ENCODE measurements at places on chromosomes 6 and 20.
A peak's percentile ranks its signal among the peaks of the same experiment; 100 is the strongest.

GRCh38 chr6:3887150-3887700 is 38.1 kb downstream of the FAM50B start:
- DNase-seq = no peak

DNA sequence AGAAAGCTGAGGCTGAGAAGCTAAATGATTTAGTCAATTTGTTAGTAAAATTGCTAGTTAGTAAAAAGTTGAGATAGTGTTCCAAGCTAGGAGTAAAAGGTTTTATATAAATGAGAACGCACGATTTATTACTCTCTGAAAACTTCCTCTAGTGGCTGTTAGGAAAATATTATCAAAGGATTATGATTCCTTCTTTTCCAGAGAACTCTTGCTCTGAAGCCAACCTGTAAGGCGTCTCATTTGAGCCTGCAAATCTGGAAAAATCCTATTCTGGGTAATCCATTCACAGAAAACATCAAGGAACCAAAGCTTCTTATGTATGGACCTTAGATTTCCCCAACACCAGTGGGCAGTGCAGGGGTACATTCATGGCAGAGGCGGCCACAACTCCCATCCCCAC is 252.7 kb downstream of the SOD2 start:
- no peak for DNase-seq

- DNase-seq = no peak
These were observed 12.8 kb downstream of the STK4 start for GRCh38 chr20:44979090-44979621.

GRCh38 chr6:5036269-5036668 is 32.4 kb upstream of the RPP40 start:
- DNase-seq = peak; percentile 82

DNA sequence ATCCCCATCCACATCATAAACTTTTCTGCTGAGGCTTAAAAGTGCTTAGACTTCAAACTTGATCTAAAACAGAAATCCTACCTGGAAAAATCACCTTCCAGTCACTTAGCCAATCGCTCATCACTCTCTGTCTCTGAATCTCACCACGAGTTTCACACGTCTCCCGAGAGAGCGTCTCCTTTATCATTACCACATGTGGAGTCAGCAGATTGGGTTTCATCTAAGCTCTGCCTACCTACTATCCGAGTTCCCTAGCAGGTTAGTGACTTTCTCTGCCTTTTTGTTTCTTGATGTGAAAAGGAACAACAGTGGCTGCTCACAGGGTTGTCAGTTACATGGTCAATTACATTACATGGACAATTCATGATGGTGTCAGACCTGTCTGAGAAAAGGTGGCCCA is 286.2 kb downstream of the ESR1 start:
- no peak for DNase-seq

- no peak for DNase-seq
These were observed 2.3 kb upstream of the RRP36 start for GRCh38 chr6:43019152-43019551.

DNA sequence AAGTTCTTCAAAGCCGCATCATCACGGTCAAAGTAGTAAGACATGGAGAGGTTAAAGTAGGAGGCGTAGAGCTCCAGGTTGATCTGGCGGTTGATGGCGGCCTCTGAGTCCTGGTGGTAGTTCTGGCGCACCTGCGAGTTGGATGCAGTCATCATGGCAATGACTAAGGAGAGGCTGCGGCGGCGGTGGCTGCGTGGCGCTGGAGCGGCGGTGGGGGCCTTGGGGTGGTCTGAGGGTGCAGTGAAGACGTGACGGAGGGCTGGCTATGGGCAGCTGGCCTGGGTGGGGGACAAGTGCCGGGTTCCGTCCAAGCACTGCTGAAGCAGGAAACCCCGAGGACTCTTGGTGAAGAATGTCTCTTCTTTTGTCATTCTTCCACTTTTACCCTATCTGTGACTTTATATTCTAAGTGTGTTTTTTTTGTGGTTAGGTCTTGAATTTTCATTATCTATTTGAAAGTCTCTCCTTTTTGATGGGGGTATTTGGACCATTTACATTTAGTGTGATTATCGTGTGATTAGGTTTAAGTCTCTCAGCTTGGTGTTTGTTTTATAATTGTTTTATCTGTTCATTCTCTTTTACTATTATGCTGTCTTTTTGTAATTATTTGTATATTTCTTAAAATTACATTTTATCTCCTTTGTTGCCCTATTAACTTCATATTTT is 94.6 kb downstream of the TFAP2B start:
- no peak for DNase-seq

DNA sequence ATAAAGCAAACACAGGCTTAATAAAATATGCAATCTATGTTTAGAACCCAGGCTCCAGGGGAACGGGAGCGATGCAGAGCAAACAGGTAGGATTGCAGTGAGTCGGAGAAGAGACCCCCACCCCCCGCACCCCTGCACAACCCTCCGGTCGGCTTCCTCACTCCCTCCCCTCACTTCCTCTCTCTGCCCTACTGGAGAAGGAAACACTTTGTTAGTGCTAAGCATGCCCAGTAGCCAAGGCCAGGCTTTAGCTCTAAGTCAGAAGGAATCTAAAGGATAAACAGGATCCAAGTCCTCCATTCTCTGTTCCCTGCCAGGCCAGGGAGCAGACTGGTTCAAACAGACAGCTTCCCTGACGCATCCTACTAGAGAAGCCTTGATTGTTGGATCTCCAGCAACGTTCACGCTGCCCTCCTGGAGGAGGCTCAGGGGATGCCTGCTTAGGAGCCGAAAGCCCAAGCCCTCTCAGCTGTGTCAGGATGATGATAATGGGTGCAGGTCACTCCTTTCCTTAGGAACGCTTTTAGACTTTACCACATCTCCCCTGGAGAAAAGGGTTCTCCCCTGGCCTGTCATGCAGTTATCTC is 14.7 kb downstream of the FOXQ1 start:
- DNase-seq = no peak

DNA sequence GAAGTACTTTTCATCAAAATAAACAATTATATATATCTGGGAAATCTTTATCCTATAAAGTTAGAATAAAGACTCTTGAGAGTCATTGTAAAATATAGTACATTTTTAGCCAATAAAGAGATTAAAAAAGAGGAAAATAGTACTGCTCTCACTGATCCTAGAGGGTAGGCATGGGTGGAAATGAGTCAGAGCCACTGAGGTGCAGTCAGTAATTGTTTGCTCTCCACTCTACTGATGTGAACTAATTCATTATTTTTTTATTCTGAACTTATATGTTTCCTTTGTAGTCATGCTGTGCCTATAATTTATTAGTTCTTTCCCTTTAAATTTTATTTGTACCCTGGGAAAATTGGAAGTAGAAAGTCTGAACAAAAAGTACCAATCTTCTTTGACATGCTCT is 1359.4 kb upstream of the GJE1 start:
- no peak for DNase-seq

GRCh38 chr20:34062570-34063482 is 49.2 kb downstream of the EIF2S2 start:
- DNase-seq = no peak

GRCh38 chr6:30483677-30484279 is 5.5 kb upstream of the HLA-E start:
- DNase-seq = peak; percentile 7

GRCh38 chr20:13249118-13249797 is 28.2 kb downstream of the ISM1 start:
- DNase-seq = no peak

DNA sequence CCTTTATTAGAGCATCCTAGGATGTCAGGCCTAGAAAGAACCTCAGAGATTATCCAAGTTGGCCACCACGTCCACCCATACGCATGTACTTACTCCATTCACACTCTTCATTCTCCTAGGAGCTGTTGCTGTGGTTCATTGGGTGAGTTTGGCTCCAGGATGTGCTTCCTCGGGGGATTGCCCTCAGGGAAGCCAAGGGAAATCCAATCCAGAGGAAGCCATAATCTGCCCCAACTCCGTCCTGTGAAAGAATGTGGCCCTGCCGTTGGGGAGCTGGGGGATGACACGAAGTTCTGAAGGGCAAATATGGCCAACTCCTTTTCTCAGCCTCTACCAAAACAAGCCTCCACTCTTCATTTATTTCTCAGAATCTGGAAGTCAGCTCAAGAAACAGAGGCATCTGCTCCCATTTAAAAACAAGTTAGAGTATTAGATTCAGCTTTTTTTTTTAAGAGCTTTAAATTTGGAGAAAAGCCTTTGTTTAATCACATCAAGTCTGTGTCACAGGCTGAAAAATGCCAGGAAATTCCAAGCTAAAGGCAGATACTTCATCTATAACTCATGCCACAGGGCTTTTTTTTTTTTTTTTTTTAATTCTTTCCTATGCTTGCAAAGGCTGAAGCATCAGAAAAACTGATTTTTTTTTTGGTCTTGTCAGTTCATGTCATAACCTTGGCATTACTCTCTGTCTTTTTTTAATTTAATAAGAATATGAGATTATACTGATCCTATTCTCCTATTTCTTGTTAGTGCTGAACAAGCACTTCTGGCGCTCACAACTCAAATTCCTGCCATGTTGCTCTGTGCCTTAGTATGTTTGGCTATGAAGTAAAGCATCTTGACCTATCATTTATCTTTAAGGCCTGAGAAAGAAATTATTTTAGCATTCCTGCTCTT is 480.9 kb upstream of the MARCKS start:
- DNase-seq = no peak

GRCh38 chr6:53765270-53765669 is 29.5 kb upstream of the LRRC1 start:
- no peak for DNase-seq

DNA sequence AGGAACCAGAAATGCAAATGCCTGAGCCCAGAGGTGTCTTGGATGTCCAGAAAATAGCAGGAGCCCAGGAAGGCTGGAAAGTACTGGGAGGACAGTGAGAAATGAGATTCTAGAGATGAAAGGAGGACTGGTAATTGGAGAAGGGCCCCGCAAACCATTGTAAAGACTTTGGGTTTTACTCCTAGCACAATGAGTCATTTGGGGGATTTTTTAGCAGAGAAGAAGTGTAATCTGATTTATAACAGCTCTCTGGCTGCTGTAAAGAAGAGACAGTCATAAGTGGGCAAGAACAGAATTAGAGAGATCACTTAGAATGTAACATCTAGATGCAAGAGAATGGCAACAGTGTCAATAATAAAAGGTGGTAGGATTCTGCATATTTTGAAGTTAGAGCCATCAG is 40.2 kb downstream of the SLC35F1 start:
- DNase-seq = no peak

DNA sequence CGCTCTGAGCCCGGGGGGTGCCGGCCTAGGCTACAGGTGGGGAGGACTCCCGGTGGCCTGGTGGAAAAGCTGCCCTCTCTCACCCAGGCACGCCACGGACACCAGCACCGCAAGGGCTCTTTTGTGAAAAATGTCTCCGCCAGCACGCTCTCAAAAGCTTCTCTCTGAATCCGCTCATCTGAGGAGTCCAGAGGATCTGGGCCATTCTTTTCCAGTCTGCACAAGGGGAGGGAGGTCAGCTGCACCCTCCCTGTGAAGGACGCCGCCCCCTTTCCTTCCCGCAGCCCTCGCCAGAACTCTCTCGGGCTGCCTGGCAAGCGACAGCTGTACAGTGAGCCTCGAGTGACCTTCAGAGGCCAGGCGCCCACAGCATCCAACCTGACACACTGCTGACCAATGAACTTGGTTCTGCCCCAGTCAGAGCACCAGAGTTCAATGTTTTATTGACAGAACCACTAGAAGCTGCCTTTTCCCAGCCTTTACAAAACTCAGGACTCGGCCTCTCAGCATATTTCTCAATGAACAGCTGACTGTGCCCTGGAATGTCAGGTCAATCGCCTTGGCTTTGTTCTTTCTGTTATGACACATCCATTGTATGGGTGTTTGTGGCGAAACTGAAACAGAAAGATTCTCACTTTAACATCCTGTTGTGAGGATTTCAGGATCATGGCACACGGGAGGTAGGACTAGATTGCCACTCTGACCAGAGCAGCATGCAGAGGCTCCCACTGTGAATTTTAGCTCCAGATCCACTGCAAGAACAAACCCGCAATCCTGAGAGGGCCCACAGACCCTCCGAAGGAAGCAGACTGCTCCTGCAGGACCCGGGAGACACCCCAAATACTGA is 26.7 kb downstream of the SERPINB9 start:
- no peak for DNase-seq

- no peak for DNase-seq
These were observed 8.2 kb downstream of the ZNF318 start for GRCh38 chr6:43361269-43361668.

- no peak for DNase-seq
These were observed 730 bp downstream of the INSM1 start for GRCh38 chr20:20368418-20369249.

DNA sequence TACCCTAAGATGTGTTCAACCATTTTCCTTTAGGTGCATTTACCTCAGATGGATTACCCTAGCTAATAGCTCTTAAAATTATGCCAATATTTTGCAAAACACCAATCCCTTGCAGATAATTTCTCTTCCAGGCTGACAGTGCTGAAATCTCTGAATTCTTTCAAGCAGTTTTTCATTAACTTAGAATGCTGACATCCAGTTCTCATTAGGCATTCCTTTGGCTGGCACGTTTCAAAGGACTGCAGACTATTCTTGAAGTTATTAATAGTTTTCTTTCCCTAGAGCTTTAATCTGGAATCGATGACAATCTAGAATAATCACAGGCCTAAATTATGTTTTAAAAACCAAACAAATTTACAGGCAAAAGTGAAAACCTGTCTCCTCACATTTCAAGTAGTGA is 68.3 kb downstream of the SMLR1 start:
- DNase-seq = no peak

- no peak for DNase-seq
These were observed 9.7 kb upstream of the SMIM13 start for GRCh38 chr6:11083956-11084355.

DNA sequence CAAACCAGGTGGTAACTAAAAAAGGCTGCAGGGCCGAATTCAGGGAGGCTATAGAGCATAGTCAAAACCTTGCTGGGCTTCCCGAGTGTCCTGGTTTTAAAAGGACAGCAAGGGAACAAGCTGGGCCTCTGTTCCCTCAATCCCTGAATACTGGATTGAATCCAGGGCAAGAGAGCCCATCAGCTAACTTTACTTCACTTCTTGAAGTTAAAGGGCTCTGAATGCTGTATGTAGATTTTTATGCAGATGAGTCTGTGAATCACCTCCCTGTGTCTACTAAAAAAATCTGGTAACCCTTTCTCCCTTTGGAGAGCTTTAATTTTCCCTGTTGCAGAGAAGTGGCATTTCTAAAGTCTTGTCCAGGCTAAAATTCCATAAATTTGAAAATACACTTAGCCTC is 29.5 kb downstream of the LYRM4 start:
- DNase-seq = no peak

DNA sequence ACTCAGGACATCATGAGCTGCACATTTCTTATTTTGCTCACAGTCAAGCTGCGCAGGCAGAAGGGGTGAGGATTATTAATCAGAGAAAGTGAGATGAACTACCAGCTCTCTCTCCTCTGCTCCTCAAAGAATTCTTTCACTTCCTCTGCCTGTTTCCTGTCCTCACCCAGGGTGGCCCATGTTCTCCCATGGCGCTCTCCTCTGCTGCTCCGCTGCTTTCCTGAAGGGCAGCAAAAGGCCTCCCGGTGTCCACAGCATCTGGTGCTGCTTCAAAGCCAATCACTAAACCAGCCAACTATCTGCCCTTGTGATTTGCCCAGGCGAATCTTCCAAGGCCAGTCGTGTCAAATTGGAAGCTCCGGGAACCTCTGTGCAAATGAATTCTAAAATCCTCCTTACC is 324.2 kb downstream of the TPBG start:
- DNase-seq = no peak

GRCh38 chr6:14660806-14661579 is 543.4 kb downstream of the CD83 start:
- no peak for DNase-seq

GRCh38 chr20:362271-363254 is 15.7 kb downstream of the NRSN2 start:
- peak; percentile 79 for DNase-seq

- DNase-seq = no peak
These were observed 38.4 kb upstream of the PHACTR3 start for GRCh38 chr20:59565768-59566461.

- no peak for DNase-seq
These were observed 67.0 kb upstream of the TNFAIP3 start for GRCh38 chr6:137799950-137800568.

Measured in COR-L47 (cell line).